ENCODE measurements at places on chromosomes 3 and 15.
A peak's percentile ranks its signal among the peaks of the same experiment; 100 is the strongest.

DNA sequence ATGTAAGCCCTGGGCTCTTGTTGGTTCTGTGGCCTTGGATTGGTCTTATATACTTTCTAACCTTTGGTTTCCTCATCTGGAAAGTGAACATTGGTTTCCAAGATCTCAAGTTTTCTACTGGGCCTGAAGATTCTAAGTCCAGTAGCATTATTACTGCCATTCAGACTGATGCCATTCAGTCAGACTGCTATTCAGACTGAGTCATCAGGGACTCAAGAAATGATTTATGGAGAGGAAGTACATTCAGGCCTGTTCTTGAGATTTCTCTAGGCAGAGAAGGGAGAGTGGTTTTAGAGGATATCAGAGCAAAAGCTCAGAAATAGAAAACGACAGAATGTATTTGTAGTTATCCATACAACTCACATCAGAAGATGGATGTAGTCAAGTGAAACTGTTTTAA, 557.2 kb downstream of the NR2F2 start:
- DNase-seq, result peak; percentile 19

DNA sequence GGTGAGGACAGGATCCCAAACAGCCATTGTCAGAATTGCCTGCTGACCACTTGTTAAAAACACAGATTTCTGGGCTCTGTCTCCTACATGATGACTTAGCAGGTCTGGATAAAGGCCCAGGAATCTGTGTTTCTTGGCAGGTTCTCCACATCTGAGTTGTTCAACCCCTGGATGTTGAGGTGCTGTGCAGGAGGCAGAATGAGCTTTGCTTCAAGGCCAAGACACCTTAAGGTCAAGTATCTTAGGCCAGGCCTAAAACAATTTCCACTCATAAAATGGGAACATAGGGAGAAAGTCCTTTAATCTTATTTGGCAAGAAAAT, 678.7 kb upstream of the CFAP20DC start:
- DNase-seq, result no peak

DNA sequence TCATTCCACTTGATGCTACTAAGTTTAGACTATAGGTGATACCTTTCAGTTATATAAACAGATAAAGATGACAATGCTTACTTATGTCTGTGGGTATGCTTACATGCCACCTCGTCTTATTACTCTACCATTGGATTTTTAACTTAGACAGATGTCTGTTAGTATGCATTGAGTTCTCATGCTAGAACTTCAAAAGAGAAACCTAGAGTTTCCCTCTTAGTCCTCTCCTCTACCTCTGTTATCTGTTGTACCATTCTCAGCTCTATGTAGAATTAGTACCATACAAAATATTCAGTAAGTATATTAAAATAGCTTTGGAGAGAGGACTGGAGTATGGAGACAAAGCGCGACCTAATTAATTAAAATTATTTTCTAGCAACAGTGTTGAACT, 111.3 kb downstream of the BBX start:
- DNase-seq, result no peak

- no peak for DNase-seq
Observed at GRCh38 chr15:31098491-31098917, 3.0 kb downstream of the TRPM1 start.

DNA sequence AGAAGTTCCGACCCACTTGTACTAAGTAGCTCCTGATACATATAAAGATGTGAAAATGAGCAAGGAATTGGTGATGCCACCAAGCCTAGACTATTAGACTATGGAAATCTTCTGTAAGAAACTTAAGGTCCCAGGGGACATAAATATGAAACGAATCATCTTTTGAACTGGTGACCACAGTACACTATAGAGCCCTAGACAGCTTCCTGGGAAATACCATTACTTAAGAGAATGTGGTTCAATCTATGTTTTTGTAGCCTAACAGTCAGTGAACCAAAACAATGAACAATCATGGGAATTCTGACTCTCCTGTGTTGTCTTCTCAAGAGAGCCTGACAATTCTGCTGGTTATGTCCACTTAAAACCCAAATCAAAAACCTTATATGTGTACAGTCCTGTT, 191.6 kb downstream of the GREM1 start:
- DNase-seq, result no peak

DNA sequence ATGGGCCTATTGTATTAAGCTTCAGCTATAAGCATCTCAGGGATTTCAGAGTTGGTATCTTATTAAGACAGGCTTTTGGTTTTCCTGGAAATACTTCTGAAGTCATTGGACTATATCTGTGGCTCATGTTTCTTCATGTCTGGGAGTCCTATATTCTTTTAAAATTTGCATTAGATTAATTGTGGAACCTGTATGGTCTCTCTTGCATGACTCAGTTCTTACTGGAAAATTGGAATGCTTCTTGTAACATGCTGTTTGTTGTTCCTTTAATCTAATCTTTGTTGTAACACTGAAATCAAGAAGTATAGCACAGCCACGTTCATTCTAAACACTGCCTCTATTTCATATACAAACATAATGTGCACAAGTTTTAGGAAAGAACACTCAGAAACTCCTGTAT, 208.1 kb downstream of the RBMS3 start:
- DNase-seq, result no peak

- DNase-seq, result no peak
Observed at GRCh38 chr15:37107071-37107743, 6.9 kb upstream of the MEIS2 start.

GRCh38 chr3:21436835-21437234, 314.2 kb downstream of the ZNF385D start:
- no peak for DNase-seq

GRCh38 chr3:157107644-157108133, 52.3 kb downstream of the CCNL1 start:
- no peak for DNase-seq
